ENCODE measurements at places on chromosomes 2 and 18.
A peak's percentile ranks its signal among the peaks of the same experiment; 100 is the strongest.

- no peak for DNase-seq
Observed at GRCh38 chr2:238285653-238286082, 2.7 kb downstream of the PER2 start.

DNA sequence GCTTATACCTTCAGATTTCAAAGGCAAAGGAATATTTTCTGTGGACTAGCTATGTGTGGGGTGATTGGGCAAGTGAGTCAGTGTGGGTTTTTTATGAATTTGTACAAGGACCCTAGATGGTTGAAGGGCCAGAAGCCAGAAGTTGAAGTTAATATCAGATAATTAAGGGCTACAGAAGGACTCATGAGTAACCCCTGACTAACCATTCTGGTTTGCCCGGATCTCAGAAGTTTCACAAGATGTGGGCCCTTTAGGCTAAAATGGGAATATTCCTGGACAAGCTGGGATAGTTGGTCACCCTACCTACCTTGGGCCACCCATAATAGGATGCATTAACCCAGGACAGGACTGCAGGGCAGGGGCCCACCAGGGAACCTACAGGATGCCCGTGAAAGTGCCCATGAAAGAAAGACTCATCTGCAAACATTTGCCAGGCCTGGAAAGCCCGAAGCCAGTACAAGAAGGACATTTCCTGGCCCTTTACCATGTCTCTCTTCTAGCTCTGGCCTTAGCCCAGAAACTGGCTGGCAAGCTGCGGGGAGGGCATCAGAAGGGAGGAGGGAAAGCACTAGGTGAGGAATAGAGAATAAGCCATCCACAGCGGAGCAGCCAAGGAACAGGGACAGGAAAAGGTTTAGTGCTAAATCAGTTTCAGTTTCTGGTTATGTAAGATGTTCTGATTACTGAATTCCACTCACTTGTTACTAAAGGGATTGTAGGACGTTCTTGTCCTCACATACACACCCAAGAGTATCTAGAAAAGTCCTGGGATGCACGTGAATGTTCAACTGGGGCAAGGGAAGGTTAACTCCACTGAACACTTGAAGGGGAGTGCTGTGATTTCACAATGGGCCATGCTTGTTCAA, 33.6 kb downstream of the GCG start:
- no peak for DNase-seq

DNA sequence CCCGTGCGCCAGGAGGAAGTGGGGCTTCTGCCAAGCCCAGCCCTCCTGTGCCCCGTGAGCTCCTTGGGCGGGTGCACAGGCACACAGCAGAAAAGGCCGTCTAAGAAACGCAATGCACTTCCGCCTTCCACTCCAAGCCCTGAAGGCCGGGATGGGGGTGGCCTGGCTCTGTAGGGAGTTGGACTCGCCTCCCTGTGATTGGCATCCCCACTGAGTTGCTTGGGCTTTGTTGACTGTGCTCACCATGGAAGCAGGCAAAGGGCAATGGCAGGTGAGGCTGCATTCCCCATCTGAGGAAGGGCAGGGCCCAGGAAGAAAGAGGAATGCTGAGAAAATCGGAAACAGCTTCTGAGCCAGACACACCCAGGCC, 66.8 kb downstream of the CRACDL start:
- DNase-seq = no peak

- no peak for DNase-seq
Observed at GRCh38 chr2:1591461-1591770, 152.9 kb downstream of the PXDN start.

- DNase-seq = peak; percentile 7
Observed at GRCh38 chr2:64730551-64731262, 77.0 kb upstream of the SERTAD2 start.

DNA sequence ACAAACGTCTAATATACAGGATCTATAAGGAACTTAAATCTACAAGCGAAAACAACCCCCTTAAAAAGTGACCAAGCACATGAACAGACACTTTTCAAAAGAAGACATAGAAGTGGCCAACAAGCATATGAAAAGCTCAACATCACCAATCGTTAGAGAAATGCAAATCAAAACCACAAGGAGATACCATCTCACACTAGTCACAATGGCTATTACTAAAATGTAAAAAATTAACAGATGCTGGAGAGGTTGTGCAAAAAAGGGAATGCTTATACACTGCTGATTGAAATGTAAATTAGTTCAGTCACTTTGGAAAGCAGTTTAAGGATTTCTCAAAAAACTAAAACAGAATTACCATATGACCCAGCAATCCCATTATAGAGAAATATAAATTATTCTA, 1148.5 kb upstream of the FAM98A start:
- DNase-seq = no peak

DNA sequence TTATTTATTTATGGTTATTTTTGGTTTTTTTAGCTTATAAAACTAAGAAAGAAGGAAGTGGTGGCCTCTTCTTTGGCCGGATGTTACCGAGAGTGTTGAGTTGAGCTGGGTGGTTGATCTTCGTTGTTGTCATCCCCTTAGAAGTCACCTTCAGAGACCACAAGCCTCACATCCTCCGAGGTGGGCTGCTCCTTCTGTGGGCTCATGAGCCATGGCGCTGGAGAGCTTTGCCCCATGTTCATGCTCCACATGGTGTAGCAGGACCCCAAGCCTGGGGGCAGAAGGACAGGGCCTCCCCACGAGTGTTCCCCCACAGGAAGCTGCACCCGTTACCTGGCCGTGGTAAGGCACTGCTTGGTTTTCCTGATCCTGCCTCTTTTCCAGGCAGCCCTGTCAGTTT, 23.4 kb downstream of the SNTG2 start:
- no peak for DNase-seq

GRCh38 chr2:50602636-50603327, 429.1 kb downstream of the NRXN1 start:
- DNase-seq = no peak

- no peak for DNase-seq
Observed at GRCh38 chr18:32360682-32361345, 109.9 kb downstream of the GAREM1 start.

GRCh38 chr2:148554459-148555247, 89.9 kb upstream of the EPC2 start:
- DNase-seq = no peak

GRCh38 chr2:780002-780401, 102.8 kb upstream of the TMEM18 start:
- no peak for DNase-seq

GRCh38 chr18:79679552-79680099, at the start of gene CTDP1:
Gene CTDP1, plus strand, starts transcription at chr18:79679803. Its CDS starts 145 bp downstream, at chr18:79679948.
- DNase-seq = peak; percentile 77

DNA sequence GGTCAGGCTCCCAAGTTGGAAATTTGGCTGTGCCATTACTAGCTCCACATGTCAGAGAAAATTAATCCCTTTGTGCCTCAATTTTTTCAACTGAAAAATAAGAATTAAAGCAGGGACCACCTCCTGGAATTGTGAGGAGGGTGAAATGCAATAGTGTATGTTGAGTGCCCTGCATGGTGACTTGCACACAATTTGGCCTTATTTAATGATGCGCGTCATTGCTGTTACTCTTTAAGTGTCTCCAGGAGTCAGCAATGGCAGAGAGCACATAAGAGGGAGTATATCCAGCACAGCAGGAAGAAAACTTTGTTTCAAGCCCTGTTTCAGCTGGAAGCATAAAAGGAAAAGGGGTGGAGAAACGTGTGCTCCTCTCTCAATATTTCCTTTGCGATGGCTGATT, 215.8 kb downstream of the ALK start:
- DNase-seq = no peak

- DNase-seq = no peak
Observed at GRCh38 chr2:69305712-69306392, 81.2 kb downstream of the GFPT1 start.

- DNase-seq = no peak
Observed at GRCh38 chr18:44568342-44568741, 112.3 kb upstream of the SETBP1 start.

GRCh38 chr18:7004009-7004408, 113.6 kb downstream of the LAMA1 start:
- no peak for DNase-seq

DNA sequence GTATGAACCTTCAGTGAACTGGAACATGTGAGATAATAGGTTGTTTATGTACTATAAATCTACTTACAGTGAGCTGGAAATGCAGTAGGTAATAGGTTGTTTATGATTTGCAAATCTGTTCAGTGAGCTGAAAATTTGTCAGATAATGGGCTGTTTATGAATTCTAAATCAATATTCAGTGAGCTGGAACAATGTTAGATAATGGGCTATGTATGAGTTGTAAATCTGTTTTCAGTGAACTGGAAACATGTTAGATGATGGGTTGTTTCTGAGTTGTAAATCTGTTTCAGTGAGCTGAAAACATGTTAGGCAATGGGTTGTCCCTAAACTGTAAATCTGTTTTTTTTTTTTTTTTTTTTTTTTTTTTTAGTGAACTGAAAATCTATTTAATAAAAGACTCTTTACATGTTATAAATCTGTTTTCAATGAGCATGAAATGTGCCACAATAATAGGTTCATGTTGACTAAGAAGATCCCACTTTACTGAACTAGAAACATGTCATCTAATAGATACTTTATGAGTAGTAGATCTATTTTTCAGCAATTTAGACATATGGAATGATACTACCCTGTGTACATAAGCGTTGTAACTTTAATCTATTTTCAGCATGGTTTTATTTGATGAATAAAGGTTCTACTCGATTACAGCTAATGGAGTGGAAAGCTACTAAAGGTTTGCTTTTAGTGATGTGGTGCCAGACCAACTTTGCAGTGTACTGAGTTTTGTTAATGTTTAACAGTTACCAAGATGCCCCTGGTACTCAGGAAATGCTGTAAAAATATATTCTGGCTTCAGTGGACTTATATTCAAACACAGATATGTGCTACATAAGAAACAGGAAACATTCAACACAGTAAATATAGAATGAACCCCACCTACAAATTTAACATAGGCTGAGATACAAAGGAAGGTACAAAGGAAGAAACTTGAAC, 1471.8 kb downstream of the LRP1B start:
- no peak for DNase-seq

DNA sequence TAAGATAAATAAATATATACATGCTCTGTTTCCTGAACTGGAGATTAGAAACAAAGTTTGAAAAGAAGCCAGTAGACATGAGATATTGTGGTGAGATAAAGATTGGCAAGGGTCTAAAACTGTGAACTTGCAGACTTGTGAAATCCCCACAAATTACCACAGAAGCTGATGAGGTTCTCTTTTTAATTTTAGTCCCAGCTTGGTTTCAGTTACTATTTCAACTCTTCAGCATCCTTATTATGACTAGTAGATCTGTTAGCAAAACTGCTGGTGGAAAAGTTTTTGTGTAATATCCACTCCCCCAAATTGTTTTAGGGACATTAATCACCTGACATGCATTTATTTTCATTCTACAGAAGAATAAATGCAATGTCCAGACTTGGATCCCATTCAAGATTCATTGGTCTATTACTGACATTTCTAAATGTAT, 20.8 kb downstream of the RASGRP3 start:
- no peak for DNase-seq

GRCh38 chr2:201890453-201890852, 84.1 kb downstream of the CDK15 start:
- DNase-seq = no peak

DNA sequence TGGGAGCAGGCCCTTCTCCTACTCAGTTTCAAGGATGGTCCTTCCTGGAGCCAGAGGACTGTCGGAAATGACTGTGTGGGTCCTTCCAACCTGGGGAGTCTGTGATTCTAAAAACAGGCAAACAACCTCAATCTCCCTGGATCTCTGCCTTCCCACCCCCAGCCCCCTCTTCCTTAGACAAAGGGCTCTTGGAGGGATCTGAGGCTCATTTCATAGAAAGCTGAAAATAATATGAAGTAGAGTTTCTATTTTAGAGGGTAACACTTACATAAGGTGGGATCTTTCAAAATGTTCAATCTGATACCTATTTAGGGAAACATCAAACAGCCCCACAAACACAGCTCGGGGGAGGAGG, 69.4 kb downstream of the RHOB start:
- no peak for DNase-seq

GRCh38 chr2:228917220-228917619, 353.9 kb downstream of the PID1 start:
- no peak for DNase-seq

DNA sequence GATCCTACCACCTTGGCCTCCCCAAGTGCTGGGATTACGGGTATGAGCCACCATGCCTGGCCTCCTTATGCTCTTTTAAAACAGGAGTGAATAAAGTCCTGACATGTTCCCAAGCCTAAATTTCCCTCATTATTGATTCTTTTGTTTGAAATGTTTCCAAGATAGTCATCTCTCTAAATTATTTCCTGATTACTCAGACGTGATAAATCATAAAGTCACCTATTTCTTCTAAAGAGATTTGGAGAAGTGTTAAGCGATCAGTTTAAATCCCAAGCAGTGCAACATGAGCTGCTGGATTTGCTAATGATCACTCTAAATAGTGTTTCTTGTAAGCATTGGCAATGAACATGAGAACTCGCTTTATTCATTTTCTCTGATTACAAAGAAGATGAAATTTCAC, 51.8 kb downstream of the PMAIP1 start:
- no peak for DNase-seq

GRCh38 chr18:54130631-54131030, 93.8 kb downstream of the MBD2 start:
- DNase-seq = no peak

All from stimulated activated CD4-positive, alpha-beta T cell treated with anti-CD3 and anti-CD28 coated beads, Interleukin-12 subunit alpha, Interleukin-12 subunit beta, amount 100 ng/mL, for 24 hours (primary cell).